ENCODE measurements at places on chromosomes 5 and 9. TPM values are rescaled to one million over a fixed set of nuclear protein-coding genes. Genes with fewer than 3 reads are reported as not detected.

The PCDHGA11 gene
- total RNA-seq = 9.3 TPM

The ALDOB gene
- total RNA-seq = not detected

The TRIM7 gene
- total RNA-seq = not detected

DNA sequence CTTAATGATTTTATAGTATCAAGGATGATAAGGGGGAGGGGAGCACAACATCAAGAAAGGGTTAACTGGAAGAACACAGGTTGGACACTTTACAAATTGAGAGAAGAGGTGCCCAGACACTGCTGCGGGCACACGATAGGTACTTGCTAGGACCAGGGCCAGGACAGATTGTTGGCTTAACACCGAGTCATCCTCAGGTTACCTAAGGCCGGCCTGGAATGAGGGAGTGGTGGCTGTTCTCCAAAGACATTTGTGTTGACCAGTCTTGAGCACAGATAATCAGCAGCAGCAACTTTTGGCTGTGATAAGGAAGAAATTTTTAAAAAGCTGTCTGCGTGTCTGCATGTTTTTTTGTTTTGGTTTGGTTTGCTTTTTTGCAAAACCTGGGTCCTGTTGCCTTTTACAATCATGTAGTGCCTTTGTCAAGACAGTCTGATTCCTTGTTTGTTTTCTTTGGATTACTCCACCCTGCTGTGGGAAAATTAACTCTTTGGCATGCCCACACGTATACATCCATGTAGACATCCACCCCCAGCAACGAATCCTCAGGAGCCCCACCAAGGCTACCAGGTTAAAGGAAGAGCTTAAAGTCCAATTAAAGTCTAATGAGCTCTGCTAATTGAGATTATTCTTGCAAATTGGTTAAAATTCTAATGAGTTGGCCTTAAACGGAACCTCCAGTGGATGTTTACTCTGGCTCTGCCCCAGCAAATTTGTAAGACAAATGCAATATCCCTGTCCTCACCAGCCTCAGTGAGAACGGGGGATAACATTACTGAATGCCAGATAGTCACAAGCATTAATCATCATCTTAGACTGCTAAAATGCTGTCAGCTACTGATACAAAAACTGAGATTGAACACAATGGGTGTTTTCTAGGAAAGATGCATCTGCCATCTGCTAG lies 382.3 kb downstream of the ACTL7B start:
- DNase-seq = no peak

DNA sequence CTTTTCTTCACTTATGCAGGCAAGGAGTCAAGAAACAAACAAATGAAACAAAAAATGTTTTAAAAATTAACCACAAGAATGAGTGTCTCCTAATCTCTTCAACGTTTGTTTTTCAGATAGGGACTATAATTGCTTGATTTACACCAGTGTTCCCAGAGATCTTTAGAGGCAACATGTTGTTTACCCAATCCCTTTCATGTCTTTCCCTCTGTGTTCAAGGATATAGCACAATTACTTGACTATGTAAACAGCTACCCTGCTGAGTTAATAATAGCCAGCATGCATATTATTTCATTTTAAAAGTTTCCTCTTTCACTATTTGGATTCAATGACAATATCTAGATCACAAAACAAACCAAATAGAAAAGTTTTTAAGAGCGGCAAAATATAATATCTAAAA lies 25.1 kb upstream of the SHISAL2B start:
- no peak for DNase-seq

DNA sequence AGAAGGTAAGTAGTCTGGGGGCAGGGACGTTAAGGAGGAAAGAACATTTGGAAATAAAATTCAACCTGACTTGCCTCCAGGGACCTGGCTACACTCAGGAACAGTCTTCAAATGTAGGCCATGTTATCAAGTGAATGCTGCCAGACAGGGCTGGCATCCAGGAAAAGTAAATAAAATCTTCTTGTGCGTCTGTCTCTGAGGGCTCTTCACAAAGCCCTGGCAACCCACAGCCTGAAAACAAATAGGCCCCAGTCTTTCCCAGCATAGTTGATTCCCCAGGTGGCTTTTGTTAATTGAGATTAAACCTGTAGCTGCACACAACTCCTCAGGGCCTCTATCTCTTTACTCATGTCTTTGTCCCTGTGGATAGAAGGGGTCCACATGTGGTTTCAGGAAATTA lies 55.4 kb downstream of the STK32A start:
- no peak for DNase-seq

- DNase-seq = peak; percentile 65
Measured at GRCh38 chr9:98107926-98108325, 11.1 kb downstream of the TRIM14 start.

The SLC35D2 gene
- 0.51 TPM for total RNA-seq

DNA sequence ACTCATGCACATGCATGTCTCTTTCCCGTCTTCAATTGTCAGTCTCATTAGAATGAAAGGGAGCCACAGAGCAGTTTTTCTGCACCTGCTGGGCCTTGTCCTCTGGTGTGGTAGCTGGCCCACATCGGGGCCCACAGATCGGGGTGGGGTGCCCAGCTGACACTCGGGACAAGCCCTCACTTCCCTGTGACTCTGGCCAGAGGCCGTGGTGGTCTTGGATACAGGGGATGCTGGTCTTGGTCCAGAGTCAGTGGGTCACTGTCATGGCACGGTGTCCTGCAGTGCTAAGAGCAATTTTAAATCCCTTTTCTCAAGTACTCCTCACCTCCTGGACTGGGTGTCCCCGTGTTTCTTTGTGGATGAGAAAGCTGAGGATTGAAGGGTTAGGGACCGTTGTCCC lies 193.2 kb downstream of the CACNA1B start:
- DNase-seq = no peak

- peak; percentile 60 for DNase-seq
Measured at GRCh38 chr5:180803181-180804128, 849 bp upstream of the MGAT1 start.

The IRX1 gene
- total RNA-seq = not detected

DNA sequence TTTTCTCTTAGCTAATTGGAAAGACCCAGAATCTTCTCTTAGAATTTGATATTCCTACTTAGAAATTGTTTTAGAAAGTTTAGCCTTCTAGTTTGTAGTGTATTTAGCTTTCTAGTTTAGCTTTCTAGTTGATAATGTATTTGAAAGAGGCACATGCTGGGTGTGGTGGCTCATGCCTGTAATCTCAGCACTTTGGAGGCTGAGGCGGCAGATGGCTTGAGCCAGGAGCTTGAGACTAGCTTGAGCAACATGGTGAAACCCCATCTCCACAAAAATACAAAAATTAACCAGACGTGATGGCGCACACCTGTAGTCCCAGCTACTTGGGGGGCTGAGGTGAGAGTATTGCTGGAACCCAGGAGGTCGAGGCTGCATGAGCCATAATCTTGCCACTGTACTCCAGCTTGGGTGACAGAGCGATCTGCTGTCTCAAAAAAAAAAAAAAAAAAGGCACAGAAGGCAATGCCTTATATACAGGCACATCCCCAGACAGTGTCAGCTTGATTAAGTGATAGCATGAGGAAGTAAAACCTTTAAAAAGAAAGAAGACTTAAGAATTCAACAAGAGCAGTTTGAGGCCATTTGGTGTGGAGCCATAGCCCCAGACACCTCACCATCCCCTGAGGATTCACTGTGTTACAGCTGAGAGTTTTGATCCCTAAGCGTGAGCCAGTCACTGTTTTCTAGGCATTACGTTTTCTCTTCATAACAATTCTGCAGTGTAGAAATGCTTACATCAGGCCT lies 34.6 kb downstream of the ZSWIM6 start:
- DNase-seq = no peak

GRCh38 chr5:84585218-84585617 lies 200.5 kb upstream of the EDIL3 start:
- DNase-seq = no peak

- DNase-seq = no peak
Measured at GRCh38 chr5:79794347-79794746, 104.7 kb downstream of the CMYA5 start.

DNA sequence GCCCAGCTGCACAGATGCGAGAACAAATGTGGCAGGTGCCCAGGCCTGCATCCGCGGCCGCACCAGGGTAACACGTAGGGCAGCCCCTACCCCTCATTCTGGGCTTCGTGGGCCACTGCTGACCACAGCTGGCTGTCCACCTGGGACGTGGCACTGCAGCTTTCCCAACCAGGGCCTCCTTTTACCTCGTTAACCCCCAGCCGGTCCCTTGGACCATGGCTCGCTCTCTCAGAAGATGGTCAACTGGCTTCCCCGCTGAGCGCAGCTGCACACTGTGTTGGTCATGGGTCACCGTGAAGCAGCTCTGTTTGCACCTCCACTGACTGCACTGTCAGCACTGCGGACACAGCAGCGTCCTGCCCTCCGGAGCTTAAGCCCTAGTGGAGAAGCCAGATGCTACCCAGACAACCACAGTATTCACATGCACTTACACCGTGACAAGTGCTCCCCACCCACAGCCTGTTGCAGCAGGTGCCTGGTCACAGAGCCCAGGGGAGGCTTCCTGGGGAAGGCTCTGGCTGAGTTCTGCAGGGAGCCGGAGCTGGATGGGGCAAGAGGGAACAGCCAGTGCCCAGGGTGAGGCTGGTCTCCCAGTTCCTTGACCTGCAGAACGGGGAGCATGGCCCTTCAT lies 10.5 kb upstream of the PLEKHG4B start:
- DNase-seq = no peak

DNA sequence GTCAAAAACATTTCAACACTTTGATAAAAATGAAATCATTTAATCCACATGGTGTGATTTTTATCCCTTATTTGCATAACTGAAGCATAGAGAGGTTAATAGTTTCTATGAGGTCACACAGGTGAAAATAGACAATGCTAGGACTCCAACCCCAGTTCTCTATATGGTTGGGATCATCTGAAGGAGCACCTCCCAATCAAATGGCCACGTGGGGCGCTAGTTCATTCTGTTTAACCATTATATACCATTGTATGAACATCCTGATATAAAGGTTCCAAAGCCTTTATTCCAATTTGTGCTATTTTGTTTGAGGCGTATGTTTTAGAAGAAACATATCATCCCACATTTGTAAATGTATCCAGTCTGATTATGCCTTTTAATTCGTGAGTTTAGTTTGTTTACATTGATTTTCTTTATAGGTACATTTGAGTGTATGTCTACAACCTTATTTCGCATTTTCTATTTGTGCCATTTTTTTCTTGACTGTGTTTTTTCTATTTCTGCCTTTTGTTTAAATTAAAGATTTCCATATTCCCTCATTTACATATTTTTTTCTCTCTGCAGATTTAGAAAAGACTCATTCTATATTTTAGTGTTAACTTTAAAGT lies 1092.0 kb downstream of the MAT2B start:
- DNase-seq = peak; percentile 68

GRCh38 chr9:33263131-33264002 lies 1.1 kb downstream of the BAG1 start:
- DNase-seq = peak; percentile 61

The KCTD16 gene
- 0.11 TPM for total RNA-seq

DNA sequence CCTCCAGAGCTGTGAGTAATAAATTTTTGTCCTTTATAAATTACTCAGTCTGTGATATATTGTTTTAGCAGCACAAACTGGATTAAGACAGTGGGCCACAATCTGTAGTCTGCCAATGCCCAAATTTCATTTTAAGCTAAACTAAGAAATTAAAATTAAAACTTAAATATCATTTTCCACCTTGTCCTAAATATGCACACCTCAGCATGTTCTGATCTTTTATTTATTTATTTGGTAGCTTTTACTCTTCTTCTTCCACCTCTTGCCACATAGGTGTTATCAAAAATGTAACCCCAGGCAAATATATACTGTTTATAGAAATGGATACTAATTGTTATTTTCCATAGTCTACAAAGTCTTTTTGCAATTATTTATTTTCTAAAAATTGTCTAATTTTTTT lies 1102.2 kb upstream of the COX7C start:
- DNase-seq = no peak
